ENCODE measurements at places on chromosomes 12 and 14.

- DNase-seq, result no peak
Measured at GRCh38 chr14:59334253-59334652, 130.9 kb downstream of the GPR135 start.

DNA sequence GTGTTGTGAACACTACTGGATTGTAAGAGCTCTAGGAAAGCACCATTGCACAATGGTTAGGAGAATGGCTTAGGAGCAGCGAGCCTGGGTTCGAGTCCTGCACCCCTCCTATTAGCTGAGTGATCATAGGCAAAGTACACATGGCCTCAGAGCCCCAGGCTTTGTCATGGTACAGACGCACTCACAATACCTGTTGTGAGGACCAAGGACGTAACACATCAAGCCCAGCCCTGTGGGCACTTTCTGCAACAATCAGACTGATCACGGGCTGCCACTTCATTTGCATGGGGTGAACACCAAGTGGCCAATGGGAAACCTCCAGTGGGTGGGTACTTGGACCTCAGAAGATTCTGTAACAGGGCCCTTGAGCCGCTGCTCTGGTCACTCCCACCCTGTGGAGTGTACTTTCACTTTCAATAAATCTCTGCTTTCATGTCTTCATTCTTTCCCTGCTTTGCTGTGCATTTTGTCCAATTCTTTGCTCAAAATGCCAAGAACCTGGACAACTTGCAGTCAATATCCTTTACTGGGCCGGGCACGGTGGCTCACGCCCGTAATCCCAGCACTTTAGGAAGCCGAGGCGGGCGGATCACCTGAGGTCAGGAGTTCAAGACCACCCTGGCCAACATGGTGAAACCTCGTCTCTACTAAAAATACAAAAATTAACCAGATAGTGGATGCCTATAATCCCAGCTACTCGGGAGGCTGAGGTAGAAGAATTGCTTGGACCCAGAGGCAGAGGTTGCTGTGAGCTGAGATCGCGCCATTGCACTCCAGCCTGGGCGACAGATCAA, 28.2 kb downstream of the GLRX5 start:
- DNase-seq, result no peak

- no peak for DNase-seq
Measured at GRCh38 chr12:21912318-21912717, 28.9 kb downstream of the ABCC9 start.

DNA sequence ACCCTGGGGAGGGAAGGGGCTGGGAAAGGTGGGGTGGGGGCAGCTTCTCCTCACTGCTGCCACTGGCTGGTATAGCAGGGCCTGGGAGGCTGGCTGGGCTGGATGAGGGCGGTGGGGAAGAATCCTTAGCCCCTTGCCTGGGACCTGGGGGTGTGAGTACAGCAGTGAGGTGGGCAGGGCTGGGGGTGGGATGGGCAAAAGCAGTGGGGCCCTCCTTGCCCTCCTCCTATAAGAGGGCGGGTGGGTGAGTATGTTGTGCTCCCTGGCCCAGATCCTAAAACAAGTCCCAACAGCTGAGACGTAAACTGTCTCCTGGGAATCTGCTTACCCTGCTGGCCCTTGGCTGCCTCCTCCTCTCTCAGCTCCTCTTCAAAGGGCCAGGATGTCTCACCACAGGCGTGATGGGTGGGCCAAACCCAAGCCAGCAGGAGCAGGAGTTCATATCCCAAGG, 2.2 kb downstream of the NCKAP5L start:
- DNase-seq, result peak; percentile 37

- no peak for DNase-seq
Measured at GRCh38 chr14:32102152-32102787, 25.2 kb downstream of the ARHGAP5 start.

DNA sequence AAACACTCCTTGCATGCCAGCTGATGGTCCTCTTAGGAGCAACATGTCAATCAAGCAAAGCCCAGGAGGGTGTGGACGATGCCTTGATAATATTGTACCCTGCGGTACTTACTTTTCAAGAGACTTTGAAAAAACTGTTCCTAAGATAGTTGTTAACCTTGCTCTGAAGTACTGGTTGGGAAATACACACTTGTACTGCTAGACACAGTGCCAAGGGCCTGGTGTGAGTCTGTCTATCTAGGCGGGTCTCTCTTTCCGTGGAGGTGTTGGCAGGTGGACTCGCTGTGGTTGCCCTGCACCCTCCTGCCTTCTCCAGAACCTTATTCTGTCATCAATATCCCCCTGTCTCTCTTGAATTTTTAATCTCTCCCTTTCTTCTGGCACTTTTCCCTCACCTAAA, 189.4 kb downstream of the NRXN3 start:
- DNase-seq, result no peak

- DNase-seq, result no peak
Measured at GRCh38 chr12:65409726-65410125, 131.2 kb downstream of the MSRB3 start.
